ENCODE measurements at places on chromosomes 1 and 21.
A peak's percentile ranks its signal among the peaks of the same experiment; 100 is the strongest.

- DNase-seq: no peak
These were observed 2.4 kb upstream of the C1orf159 start for GRCh38 chr1:1118011-1118875.

GRCh38 chr1:54052431-54052933 is 522 bp downstream of the TMEM59 start:
- DNase-seq: peak; percentile 30

DNA sequence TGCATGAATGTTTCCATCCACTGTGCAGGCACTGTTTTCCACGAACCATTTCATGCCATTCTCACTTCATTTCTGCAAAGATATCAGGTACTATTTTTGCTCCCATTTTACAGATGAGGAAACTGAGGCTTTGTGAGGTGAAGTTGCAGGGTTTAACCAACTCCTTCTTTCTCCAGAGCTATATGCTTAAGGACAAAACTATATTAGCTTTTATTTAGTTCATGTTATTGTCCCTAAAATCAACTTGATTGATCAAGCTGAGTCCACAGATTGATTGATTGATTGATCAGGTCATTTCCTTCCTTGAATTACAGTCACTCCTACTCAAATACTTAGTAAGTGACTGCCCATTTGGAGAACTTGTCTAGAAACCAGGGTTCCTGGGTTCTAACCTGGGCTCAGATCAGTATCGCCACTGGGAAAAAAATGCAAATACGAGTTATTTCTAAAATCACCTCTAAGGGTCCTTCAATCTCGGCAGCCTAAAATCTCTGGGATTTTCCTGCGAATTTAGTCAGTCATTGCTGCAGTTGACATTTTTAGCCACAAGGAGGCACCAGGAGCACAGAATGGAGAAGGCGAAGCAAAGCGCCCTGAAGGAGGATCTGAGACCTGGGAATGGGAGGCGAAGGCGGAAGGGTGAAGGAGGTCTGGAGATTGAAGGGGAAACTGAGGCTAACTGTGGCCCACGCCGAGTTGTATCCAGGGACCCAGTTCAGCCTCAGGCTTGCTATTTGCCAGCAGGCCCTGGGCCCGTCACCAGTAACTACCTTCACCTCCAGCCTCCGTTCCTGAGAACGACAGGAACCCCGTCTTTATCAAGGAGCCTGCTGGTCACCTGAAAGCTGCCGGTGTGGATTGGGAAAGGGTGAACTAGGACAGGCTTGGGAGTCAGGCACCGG is 14.3 kb upstream of the MUL1 start:
- DNase-seq: peak; percentile 63

DNA sequence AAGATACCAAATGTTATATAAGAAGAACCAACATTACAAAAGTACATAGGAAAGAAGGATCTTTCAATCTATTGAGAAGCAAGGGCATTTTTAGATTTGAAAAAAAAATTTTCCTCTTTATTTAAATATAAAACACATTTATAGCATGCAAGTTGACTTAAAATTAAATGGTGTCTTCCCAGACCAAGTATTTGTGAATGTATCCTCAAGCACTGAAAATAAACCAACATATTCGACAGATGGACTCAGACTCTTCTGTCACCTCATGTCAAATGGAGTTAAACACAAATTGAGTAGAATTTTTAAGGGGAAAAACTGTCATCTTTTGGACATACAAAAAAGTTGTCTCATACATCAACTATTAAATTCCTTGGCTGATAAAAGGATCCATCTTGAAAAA is 77.0 kb upstream of the GNG4 start:
- no peak for DNase-seq

DNA sequence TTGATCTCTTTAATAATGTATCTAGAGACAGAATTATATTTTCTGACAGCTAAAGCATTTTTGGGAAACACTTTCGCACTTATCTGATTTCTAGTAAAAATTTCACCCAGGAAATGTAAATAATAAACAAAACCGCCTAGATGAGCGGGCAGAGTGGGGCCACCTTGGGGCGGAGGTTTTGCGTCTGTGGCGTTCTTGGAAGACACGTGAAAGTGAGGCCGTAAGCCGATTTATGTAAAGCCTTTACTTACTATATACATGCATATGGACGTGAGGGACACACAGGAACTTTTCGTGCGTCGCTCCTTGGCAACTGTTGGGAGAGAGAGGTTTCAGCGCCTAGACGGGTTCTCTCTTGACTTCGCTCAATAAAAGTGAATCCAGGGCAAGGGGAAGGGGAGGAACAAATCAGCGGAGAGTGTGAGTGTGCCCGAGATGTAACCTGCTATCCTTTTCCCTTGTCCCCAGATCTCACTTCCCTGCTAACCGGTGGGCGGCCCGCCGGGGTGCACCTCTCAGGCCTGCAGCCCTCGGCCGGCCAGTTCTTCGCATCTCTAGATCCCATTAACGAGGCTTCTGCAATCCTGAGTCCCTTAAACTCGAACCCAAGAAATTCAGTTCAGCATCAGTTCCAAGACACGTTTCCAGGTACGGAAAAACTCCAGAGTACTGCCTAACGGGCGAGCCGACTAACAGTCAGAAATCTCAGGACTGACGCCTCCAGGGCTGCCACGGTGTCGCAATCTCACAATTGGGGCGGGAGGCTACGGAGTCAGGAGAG is 1.7 kb downstream of the HLX start:
- DNase-seq: no peak

DNA sequence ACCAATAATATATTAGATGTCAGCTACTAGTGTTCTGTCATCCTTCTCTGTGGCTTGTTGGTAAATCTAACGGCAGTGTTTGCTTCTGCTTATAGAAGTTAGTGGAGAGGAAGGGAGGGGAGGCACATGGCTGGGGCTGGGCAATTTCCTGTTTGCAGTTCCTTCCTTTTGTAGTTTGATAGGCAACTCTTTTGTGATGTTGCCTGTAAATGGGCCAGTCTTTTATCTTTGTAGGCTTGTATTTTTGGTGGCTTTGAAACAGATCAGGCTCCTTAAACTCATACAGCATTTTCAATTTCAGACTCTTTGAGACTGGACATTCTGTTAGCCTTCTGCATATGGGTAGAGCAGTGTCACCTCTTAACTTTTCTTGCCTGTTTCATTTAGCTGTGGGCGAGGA is 48.1 kb downstream of the CDC14A start:
- peak; percentile 57 for DNase-seq

GRCh38 chr1:91507328-91507727 is 6.7 kb downstream of the CDC7 start:
- DNase-seq: no peak

GRCh38 chr1:205438213-205439158 is 16.6 kb upstream of the LEMD1 start:
- no peak for DNase-seq

- no peak for DNase-seq
These were observed 5.8 kb downstream of the IBA57 start for GRCh38 chr1:228171221-228171891.

GRCh38 chr1:15290382-15290781 is 43.4 kb downstream of the FHAD1 start:
- no peak for DNase-seq

DNA sequence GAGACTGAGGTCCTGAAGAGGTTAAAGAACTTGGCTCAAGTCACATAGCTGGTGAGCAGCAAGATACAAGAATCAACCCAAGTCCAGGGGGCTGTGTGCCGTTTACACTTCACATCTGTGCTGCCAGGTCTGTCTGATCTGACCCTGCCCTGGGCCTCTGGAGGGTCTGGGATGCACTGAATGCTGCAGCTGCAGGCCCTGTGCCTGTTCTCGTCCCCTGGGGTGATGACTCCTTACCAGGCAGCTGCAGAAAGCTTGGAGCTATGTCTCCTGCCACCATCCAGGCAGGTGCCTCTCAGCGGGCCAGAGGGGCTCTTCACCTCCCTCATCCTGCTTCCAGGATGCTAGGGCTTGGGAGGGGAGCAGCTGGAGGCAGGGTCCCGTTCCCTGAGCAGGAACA is 63.5 kb downstream of the LRRN2 start:
- DNase-seq: no peak

DNA sequence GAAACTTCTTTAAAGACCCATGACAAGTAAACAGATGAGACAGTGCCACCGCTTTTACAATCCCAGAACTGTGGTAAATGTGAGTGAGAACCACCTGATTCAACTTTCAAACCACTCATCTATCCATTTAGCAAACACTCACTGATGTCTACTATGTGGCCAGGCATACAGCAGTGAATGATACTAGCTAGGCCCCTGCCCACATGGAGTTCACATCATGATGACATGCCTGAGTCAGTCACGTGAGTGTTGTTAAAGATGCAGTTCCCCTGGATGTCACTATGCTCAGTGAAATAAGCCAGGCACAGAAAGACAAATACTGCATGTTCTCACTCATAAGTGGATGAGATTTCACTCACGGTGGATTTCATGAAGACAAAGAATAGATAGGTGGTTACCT is 28.4 kb downstream of the STX6 start:
- no peak for DNase-seq

DNA sequence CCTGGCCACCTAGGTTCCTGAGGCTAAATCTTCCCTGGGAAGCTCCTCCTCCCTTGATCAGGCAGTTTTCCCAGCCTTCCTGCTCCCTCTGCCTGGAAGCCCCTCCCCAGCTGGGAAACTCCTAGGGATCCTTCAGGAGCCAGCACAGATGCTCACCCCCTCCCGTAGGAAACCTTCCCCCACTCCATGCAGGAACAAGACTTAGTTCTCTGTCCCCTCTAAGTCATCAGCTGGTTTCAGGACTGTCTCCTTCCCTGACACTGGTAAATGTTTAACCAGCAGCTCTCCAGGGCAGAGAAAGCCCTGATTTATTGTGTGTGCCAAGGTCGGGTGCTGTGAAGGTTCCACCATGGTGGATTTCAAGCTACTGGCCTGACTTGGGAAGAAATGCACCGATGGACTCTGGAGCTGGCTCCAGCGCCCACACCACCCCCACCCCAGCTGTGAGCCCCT is 25.0 kb downstream of the TTC39A start:
- DNase-seq: no peak

DNA sequence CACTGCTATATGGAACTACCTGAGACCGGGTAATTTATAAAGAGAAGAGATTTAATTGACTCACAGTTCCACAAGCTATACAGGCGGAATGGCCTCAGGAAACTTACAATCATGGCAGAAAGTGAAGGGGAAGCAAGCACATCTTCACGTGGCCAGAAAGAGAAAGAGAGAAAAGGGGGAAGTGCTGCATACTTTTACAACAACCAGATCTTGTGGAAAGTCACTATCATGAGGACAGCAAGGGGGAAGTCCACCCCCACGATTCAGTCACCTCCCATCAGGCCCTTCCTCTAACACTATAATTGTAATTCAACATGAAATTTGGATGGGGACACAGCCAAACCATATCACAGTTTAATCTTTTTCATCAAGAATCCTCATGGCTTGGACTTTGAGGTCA is 339.2 kb upstream of the AJAP1 start:
- no peak for DNase-seq

GRCh38 chr1:31064718-31065309 is 703 bp downstream of the PUM1 start:
- no peak for DNase-seq

DNA sequence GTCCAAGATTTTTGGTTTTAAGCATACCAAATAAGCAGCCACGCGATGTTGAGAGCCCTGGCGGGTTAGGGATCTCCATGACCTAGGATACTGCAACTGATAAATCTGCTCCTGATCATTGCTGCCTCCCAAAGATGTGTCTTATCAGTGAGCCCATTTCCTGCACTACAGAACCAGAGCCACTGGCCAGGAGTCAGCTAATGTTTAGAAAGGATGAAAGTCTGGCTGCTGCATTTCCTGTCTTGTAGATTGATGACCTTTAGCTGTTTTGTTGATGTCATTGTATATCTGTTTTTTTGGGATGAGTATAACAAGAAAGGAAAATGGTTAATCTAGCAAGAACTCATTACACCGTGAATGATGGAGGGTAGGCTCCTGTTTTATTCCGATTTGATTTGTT is 74.5 kb downstream of the C1orf21 start:
- DNase-seq: no peak

DNA sequence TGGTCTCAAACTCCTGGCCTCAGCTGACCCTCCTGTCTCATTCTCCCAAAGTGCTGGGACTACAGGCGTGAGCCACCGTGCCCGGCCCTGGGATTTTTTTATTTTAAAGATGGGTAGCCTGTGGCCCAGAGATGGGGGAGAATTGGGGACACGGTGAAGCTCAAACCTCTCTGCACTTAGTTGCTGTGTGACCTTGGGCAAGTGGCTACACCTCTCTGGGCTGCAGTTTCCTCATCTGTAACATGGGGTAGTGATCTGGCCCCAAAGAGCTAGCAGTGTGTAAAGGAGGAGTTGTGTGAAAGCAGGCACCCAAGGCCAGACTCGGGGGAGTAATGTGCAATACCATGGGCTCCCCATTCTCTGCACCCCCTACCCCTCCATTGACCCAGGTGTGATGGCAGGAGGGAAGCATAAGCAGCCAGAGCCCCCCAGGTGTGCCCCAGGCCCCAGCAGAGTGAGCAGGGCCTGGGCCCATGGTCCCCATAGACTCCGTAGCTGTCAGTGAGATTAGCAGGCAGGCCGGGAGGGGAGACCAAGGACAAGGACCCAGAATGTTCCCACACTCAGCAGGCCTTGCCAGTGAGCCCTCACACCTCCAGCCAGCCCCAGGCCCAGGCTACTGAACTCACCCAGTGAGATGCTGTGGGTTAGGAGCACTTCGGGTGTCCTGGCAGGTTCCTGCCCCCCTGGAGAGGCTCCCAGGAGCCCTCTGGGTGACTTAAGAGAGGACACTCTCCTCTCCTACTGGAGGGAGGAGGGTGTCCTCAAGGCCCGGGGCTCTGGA is 17.9 kb downstream of the TNFRSF8 start:
- no peak for DNase-seq

GRCh38 chr1:160625725-160626498 is 20.9 kb downstream of the SLAMF1 start:
- peak; percentile 38 for DNase-seq

- DNase-seq: no peak
These were observed 9.0 kb downstream of the MGST3 start for GRCh38 chr1:165639821-165640623.

DNA sequence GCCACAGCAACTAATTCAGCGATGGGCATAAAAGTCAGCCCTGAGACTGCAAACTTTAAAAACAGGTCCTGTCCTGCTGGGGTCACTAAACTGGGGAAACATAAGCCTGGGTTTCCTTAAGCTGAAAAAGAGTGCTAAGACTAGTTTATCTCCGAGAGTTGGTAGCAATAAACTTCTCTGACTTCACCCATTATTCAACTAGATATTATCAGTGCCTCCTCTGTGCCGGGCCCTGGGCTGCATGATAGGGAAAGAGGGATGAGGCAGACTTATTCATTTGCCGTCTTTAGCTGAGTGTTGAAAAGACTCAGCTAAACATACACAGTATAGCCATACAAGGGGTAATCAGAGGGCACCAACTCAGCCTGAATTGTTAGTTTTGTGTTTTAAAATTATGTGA is 33.0 kb downstream of the AK2 start:
- no peak for DNase-seq

GRCh38 chr1:168972225-168972624 is 134.3 kb upstream of the ATP1B1 start:
- DNase-seq: no peak

DNA sequence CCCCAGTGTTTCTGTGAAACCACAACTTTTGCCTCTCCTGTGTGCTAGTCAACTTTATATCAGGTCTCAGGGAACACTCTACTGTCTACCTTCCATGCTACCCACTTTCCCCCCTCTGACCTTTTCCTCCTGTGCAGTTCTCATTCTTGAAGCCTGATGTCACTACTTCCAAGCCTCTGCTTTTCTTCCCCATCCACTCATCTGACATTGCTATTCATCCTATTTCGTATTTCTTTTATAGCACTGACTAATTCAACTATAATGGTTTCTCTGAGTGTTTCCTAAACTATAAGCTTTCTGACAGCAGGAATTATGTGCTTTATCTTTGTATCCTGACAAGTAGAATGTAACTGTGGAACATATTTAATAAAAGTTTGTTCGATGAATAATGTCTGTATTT is 18.2 kb upstream of the DPH5 start:
- no peak for DNase-seq

Measured in effector CD4-positive, alpha-beta T cell (primary cell).